ENCODE measurements at places on chromosomes 6 and 20. TPM values are rescaled to one million over a fixed set of nuclear protein-coding genes. Genes with fewer than 3 reads are reported as not detected.

DNA sequence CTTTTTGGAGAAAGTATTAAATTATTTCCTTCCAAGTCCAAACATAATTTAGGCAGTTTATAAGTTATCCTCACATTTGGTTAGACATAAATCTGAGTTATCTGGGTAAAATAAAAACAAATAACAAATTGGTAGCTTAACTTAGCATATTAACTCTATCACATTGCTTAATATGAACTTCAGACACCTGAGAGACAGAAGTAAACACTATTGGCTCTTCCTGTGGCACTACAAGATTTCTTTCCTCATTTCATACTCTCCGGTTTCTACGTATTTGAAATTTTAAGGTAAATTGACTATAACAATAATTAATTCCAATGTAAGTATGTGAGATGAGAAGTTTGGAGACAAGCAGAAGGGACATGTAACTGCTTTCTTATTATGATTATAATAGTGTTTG is 106.8 kb downstream of the TRMT11 start:
- DNase-seq = no peak

DNA sequence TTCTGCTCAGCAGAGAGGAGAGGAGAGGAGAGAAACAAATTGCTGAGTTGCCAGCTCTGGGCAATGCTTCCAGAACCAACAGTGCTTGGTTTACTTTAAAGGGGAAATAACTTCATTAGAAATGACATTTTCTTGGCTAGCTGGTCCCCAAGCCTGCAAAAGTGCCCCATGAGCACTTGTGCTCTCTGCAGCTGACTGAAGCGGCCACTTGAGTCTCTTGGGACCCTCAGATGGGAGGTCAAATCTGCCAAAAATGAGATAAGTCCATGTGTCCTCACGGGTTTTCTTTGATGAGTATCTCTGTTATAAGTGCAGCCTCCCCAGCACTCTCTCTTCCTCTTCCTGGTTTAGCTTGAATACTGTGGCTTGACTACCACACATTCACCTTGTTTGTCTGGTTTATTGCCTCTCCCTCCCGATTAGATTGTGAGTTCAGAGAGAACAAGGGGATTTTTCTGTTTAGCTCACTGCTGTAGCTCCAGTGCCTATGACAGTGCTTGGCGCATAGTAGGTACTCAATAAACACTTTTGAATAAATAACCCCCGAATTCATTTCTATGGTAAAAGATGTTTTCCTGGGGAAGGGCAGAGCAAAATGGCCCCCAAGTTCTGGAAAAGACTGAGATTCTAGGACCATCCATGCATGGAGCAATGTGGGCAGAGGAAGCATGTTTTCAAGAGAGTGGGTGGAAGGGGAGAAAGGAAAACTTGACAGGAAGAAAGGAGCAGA is 7.0 kb upstream of the RIN2 start:
- DNase-seq = no peak

DNA sequence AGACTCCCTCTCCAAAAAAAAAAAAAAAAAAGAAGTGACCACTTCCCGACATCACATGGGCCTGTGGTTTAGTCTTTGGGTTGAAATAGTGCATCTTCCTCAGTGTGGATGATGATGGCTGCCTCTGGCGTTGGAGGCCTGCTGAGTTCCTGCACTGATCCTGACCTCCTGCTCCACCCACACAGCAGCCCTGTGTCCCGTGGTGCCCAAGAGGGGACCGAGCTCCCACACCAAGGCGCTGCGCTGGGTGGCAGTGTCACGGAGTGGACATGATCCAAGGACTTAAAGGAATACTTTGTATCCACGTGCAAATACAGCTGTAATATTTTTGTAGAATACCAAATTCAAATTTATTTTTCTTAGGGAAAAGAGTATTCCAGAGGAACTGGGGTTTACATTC is 109.2 kb upstream of the PHACTR3 start:
- no peak for DNase-seq

GRCh38 chr20:10447028-10447427 is 11.9 kb downstream of the SLX4IP start:
- peak; percentile 82 for DNase-seq

DNA sequence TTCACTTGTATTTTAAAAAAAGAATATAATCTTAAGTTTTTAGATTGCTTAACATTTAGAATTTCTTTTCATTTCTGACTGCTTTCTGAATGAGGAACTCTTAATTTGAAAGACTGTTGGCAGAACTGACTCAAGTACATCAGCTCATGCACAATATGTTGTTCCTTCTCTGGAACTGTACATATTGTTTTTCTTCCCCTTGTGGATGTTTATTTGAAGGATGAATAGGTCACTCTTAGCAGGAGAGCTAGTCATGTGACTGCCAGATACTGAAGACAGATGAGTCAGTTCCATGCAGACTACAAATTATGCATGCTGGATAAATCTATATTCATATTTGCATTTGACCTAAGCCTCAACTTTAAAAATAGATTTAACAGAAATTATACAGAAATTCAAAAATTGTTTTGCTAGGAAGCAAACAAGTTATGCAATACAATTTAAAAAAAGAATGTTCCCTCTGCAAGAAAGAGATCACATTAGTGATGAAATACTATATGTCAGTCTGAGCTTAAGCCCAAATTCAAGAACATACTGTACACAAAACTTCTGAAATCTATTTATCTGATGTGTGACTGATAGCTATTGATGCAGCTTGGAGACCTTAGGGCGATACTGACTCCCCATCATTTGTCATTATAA is 1274.9 kb upstream of the GJE1 start:
- no peak for DNase-seq

DNA sequence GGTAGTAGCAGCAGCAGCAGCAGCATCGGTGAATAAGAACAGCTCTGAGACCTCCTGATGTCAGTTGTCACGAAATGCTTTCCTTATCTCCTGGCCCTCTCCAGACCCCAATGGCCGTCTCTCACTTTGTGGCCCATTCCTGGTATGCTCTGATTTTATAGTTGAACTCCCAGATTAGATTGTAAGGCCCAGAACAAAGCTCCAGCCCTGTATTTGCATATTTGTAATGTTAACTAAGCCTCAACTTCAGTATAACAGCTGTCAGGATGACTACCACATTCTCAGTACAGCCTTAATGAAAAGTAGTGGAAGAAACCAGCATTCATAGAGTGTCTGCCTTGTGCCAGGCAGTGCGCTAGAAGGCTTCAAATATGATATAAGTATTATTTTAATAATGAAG is 180.9 kb downstream of the SASH1 start:
- DNase-seq = no peak

DNA sequence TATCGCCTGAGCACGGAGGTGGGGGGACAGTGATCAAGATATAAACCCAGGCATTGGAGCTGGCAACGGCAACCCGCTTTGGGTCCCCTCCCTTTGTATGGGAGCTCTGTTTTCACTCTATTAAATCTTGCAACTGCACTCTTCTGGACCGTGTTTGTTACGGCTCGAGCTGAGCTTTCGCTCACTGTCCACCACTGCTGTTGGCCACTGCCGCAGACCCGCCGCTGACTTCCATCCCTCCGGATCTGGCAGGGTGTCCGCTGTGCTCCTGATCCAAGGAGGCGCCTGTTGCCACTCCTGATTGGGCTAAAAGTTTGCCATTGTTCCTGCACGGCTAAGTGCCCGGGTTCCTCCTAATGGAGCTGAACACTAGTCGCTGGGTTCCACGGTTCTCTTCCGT is 48.9 kb upstream of the CD83 start:
- no peak for DNase-seq

DNA sequence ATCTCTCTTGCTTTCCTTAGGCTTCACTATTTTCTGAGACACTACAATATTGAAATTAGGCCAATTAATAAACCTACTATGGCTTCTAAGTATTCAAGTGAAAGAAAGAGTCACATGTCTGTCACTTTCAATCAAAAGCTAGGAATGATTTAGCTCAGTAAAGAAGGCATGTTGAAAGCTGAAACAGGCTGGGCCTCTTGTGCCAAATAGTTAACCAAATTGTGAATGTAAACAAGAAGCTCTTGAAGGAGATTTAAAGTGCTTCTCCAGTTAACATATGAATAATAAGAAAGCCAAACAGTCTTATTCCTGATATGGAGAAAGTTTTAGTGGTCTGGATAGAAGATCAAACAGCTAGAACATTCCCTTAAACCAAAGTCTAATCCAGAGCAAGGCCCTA is 236.3 kb downstream of the OTOR start:
- DNase-seq = no peak

GRCh38 chr20:23501926-23502325 is 11.0 kb downstream of the CST8 start:
- DNase-seq = no peak

DNA sequence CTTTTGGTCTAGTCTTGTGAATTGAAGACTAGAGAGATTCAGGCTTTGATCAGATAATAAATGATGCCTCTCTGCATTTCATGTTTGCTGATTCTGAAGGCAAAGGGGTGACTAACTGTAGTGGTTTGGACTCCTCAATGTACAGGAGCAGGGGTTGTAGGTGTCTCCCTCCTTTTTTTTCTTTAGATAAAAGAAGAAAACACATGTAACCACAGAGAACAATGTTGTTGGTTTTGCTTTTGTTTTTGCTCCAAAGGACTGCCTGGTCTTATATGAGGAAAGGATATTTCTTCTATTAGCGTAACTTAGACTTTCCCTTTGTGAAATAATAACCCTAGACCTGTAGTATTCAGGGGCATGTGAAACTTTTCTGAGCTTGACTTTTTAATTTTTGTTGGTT is 53.2 kb downstream of the RFPL4B start:
- DNase-seq = no peak

GRCh38 chr6:52424513-52424912 is 4.4 kb downstream of the EFHC1 start:
- DNase-seq = no peak

GRCh38 chr6:61809004-61809595 is 476.9 kb downstream of the KHDRBS2 start:
- DNase-seq = no peak

DNA sequence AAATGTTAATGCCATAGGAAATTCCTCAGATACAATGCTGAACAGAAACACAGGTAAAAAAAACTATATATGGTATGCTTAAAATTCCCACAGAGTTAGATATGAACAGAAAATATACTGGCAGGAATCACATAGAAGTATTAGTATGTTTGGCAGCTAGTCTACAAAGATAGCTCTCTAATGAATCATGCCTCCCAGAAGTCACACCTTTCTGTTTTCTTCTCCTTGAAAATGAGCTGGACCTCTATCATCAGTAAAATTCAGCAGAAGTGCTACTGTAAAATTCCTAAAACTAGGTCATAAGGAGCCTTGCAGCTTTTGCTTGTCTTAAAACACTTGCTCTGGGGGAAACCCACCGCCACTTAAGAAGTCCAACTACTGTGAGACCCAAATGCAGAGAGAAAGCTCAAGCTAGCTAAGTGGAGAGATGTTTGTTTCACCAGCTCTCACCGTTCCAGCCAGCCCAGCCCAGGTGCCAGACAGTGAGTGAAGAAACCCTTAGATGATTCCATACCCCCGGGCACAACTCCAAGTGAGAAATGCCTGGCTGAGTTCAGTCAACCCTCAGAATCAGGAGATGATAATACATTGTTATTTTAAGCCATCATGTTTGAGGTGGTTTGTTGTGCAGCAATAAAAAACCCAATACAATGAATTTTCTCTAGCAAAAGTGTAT is 43.0 kb downstream of the TSPYL4 start:
- no peak for DNase-seq

GRCh38 chr20:3539311-3540107 is 68.7 kb downstream of the ATRN start:
- no peak for DNase-seq

- DNase-seq = no peak
Measured at GRCh38 chr6:118148561-118148960, 241.5 kb downstream of the SLC35F1 start.

- no peak for DNase-seq
Measured at GRCh38 chr6:144159742-144160141, 9.4 kb downstream of the STX11 start.

DNA sequence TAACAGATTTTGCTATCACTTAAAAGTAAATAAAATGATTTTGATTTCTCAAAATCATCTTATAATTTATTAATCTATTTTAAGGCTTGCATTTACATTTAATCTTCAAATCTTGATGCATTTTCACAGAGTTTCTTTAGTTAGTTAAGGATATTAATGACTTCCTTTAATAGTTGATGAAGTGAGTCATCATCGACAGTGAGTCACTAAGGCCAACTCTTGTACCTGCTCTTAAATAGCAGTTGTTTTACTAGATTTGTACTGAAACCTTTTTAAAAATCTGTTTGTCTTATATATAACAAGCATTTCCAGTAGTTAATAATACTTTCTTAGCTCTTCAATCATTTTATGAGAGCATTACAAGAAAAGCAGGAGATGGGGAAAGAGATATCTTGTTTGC is 191.7 kb downstream of the ESR1 start:
- no peak for DNase-seq

NEDD9 gene
- total RNA-seq = 36.9 TPM

MTO1 gene
- total RNA-seq = 35.5 TPM

ZSCAN9 gene
- 6.3 TPM for total RNA-seq

SCGN gene
- total RNA-seq = not detected

AKAP12 gene
- total RNA-seq = 1.1 TPM

LINC00237 gene
- total RNA-seq = not detected

GCNT2 gene
- 2.5 TPM for total RNA-seq

BTN1A1 gene
- not detected for total RNA-seq

TMEM151B gene
- total RNA-seq = not detected

TMEM74B gene
- 1.9 TPM for total RNA-seq
